A549 (cell line): ENCODE measurements at places on chromosomes 1 and 21. TPM values are rescaled to one million over a fixed set of nuclear protein-coding genes. Genes with fewer than 3 reads are reported as not detected.

The INSRR gene
- not detected in 3 replicates for polyA plus RNA-seq

The ACTL8 gene
- polyA plus RNA-seq: 1.0 to 1.5 TPM (median 1.3 TPM) in 3 replicates

The C1orf87 gene
- not detected in 3 replicates for polyA plus RNA-seq

The TSSK3 gene
- 0.14 to 0.37 TPM (median 0.15 TPM) in 3 replicates for polyA plus RNA-seq

DNA sequence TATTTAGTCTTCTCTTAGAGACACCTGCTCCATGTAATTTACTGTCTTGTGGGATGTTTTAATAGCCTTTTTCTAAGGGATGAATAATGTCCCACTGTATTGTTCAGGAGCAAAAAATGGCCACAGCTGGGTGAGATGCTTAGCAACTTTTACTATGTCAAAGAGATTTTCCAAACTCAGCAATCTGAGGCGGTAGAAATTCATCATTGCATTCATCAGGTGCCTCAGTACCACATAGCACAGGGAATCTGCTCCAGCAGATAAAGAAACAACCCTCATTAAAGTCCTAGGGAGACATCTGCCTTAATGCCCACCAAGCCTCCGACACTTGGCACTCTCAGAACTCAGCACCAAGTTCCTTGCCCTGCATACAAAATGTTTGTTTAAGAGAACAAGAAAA lies 266.9 kb downstream of the SIPA1L2 start:
- no peak for DNase-seq

DNA sequence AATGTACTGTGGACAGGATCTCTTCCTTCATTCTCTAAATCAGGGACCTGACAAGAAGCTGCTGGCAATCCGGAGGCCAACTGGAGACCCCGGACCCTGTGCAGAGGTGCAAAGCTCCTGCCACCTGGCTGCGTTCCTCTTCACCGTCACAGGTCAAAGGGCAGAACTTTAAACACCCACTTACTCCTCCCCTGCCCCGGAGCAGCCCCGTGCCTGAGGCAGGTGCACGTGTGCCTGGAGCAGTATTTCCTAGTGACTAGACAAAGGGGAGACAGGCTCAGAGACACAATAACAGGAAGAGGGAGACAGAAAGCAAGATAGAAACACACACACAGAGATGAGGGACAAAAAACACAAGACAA lies 6.6 kb upstream of the PIGC start:
- peak; percentile 12 for DNase-seq

The TTC39A gene
- 1.4 to 2.0 TPM (median 1.7 TPM) in 3 replicates for polyA plus RNA-seq

DNA sequence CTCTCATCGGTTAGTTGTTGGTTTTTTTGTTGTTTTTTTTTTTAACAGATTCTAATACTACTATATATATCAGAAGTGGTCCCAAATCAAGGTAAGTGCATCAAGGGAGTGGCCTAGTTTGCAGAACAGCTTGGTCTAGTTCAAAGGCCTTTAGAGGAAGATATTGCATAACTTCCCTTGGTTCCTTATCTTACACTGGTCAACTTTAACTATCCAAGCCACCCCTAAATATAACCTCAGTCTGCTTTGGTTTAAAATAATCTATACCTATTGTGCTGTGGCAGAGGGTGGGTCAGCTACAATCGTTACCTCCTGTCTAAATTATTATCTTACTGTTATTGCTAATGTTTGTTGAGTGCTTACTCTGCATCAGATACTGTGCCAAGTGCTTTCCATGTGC lies 6.9 kb downstream of the S100A12 start:
- no peak for DNase-seq

GRCh38 chr21:44436958-44437357 lies 18.4 kb upstream of the LRRC3 start:
- DNase-seq: no peak
